ENCODE measurements at places on chromosomes 7 and 10.

GRCh38 chr10:32846974-32847373, 111.1 kb downstream of the ITGB1 start:
- DNase-seq, result no peak

DNA sequence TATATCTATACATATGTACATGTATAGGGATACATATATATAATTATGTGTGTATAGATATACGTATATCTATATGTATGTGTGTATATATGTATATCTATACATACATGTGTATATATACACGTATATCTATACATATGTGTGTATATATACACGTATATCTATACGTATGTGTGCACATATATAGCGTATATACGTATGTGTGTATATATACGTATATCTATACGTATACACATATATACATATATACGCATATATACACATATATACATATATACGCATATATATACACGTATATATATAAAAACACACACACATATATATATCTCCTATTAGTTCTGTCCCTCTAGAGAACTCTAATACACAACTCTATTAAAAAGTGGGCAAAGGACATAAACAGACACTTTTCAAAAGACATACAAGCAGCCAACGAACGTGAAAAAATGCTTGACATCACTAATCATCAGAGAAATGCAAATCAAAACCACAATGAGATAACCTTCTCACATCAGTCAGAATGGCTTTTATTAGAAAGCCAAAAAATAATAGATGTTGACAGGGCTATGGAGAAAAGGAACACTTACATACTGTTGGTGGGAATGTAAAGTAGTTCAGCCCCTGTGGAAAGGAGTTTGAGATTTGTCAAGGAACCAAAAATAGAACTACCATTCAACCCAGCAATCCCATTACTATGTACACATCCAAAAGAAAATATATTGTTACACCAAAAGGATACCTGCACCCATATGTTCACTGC, 22.0 kb upstream of the TMEM120A start:
- no peak for DNase-seq

- DNase-seq, result no peak
Observed at GRCh38 chr7:84547331-84547730, 352.7 kb upstream of the SEMA3A start.

GRCh38 chr10:90779548-90779947, 78.3 kb downstream of the HTR7 start:
- DNase-seq, result no peak

DNA sequence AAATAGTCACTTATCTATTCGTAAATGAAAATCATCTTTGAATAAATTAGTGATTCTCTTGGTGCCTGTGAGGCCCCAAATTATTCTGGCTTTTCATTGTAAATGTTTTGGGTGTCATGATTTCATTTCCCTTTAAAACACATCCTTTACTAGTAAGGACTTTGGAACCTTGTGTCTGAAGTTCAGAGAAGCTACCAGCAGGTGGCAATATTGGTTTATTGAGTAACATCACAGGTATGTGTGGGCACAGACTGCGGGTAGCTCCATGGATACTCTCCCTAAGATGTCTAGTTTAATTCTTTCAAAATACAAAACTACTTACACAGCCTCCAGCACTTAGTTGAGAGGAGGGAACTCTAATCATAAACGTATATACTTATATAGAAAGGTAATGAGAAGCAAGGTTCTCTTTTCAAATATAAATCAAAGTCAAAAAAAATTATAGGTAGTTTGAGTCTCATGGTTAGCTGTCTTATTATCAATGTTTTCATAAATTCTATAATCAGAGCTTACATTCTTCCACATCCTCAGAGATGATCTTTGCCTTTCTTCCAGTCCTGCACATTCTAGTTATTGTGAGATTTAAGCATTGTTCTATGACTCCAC, 449.6 kb downstream of the GRM8 start:
- DNase-seq, result no peak

DNA sequence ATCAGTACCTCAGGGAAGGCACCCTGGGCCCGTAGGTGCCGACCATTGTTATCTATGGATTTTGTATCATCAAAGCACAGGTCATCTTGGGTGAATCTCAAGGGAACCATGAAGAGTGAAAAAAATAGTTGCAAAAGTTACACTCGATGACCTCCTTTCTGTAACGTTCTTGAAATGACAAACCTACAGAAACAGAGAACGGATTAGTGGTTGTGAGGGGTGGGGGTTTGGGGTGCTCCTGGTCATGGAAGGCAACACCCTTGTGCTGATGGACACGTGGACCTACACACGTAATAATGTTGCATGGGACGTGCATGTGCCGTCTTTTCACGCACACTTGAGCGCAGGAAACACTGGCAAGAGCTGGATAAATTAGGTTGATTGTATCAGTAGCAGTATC, 655.9 kb downstream of the SDK1 start:
- no peak for DNase-seq

- DNase-seq, result no peak
Observed at GRCh38 chr10:121531830-121532178, 66.4 kb downstream of the FGFR2 start.
